ENCODE measurements at places on chromosomes 12 and 14. TPM values are rescaled to one million over a fixed set of nuclear protein-coding genes. Genes with fewer than 3 reads are reported as not detected.

The TAS2R8 gene
- total RNA-seq = not detected

The OR4K14 gene
- total RNA-seq = not detected

The GLI1 gene
- 9.3 TPM for total RNA-seq

The SERPINA12 gene
- total RNA-seq = not detected

The NYNRIN gene
- total RNA-seq = 0.25 TPM

The SLC24A4 gene
- total RNA-seq = 0.16 TPM

The SOS2 gene
- total RNA-seq = 11.4 TPM

The HOXC12 gene
- total RNA-seq = not detected

The KRT71 gene
- 0.05 TPM for total RNA-seq

The HAL gene
- 0.16 TPM for total RNA-seq

The INHBE gene
- 0.08 TPM for total RNA-seq

The FBXO21 gene
- total RNA-seq = 44.3 TPM

The GALNT9 gene
- 4.4 TPM for total RNA-seq

The INHBC gene
- total RNA-seq = 0.05 TPM

The MEG3 gene
- 65.6 TPM for total RNA-seq

The C3AR1 gene
- not detected for total RNA-seq

The PLEKHG7 gene
- total RNA-seq = 0.06 TPM

The KIF21A gene
- 23.0 TPM for total RNA-seq

The AGAP2 gene
- 0.12 TPM for total RNA-seq

The SERPINA10 gene
- 0.04 TPM for total RNA-seq

The BICDL1 gene
- total RNA-seq = 4.2 TPM

The STAC3 gene
- 0.43 TPM for total RNA-seq

The RNASE4 gene
- total RNA-seq = 8.9 TPM

The HOXC5 gene
- 0.85 TPM for total RNA-seq

The PCED1B gene
- 44.4 TPM for total RNA-seq

The HIP1R gene
- total RNA-seq = 15.2 TPM

The POTEM gene
- total RNA-seq = not detected

The MYBPC1 gene
- not detected for total RNA-seq

The KRT2 gene
- not detected for total RNA-seq

The TAS2R42 gene
- not detected for total RNA-seq

The CEP290 gene
- total RNA-seq = 6.6 TPM

The GLIPR1L1 gene
- total RNA-seq = not detected

The SYT1 gene
- 5.7 TPM for total RNA-seq

Measured in A549 treated with CORT108297 at 1 μM for 4 hours (cell line).